Aorta (tissue), 5 donors: ENCODE measurements at places on chromosomes 12 and 14. TPM values are rescaled to one million over a fixed set of nuclear protein-coding genes. Genes with fewer than 3 reads are reported as not detected.

The SERPINA9 gene
- not detected for total RNA-seq

- H3K27me3 ChIP-seq, result no peaks in the 10 kb centered on the region
- no peak overlapping the region for H3K27ac ChIP-seq
- no peaks in the 10 kb centered on the region for H3K36me3 ChIP-seq
- H3K4me1 ChIP-seq, result no peaks in the 10 kb centered on the region
- DNase-seq, result no peak
Measured at GRCh38 chr12:89528434-89528833, 2.6 kb upstream of the POC1B start.

DNA sequence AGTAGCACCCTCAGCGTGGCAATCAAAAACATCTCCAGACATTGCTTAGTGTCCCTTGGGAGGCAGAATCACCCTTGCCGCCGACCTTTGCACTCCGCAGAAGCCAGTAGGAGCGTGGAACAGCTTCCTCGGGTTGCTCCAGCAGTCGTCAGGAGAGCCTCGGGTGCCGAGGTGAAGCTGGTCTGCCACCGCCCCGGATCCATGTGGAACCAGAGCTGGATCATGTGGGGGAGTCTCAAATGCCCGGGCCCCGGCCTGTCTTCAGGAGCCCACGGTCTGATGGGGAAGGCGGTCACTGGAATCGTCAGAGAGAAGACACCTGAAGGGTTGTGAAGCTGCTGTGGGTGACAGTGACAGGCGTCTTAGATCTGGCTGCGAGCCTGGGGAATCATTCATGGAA, 14.3 kb downstream of the MVK start:
- H3K4me1 ChIP-seq, result no peaks in the 10 kb centered on the region
- H3K27ac ChIP-seq, result no peak overlapping the region
- no peak overlapping the region for H3K4me3 ChIP-seq

GRCh38 chr12:30942936-30943335, 16.4 kb downstream of the TSPAN11 start:
- no peaks in the 10 kb centered on the region for H3K4me1 ChIP-seq
- H3K27ac ChIP-seq, result no peak overlapping the region
- H3K27me3 ChIP-seq, result no peaks in the 10 kb centered on the region
- H3K36me3 ChIP-seq, result no peaks in the 10 kb centered on the region
- no peak for DNase-seq

The EIF5 gene
- 202 TPM for total RNA-seq
